CD4-positive, alpha-beta T cell treated with Interleukin-15 for 4 hours (primary cell): ENCODE measurements at places on chromosomes 5 and 9.

DNA sequence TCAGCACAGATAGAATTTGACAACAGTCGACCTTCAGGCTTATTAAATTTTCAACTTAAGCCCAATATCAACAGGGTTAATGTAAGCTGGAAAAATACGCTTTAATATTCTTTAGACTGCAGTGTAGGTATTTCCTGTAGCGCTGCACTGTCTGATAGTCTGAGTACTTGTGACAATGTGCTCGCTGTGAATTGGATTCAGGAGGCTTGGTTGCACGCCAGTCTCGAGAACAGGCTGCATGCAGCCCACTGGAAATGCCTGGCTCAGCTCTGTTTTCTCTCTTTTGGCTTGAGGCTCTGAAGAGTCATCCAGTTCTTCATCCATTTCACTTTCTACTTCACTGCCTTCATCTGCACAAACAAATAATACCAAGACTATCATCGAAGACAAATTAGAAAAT is 300.9 kb downstream of the RFX3 start:
- no peak for DNase-seq

DNA sequence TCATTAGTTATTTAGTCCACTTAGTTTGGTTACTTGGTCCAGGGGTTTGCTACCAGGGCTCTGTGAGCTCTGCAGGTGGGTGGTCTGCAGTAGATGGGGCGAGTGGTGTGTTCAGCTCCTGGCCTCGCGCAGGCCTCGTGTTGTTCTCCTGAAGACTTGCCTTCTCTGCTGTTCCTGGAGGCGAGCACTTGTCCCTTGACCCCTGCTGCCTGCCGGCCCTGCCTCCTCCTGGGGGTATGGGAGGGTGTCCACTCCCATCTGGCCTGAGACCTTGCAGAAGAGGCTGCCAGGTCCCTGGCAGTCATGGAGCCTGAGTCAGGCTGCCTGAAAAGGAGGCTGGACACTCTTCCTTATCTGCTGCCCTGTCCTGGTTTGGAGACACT is 137.0 kb downstream of the CACNA1B start:
- DNase-seq, result no peak

GRCh38 chr9:82410306-82410705 is 421.7 kb downstream of the SPATA31D1 start:
- DNase-seq, result no peak

- peak; percentile 43 for DNase-seq
These were observed 59.5 kb downstream of the PIK3R1 start for GRCh38 chr5:68274847-68275651.

- DNase-seq, result peak; percentile 38
These were observed 46.1 kb upstream of the RIC1 start for GRCh38 chr9:5582835-5583195.

- DNase-seq, result no peak
These were observed 460.5 kb downstream of the MAN2A1 start for GRCh38 chr5:110150199-110150598.

- DNase-seq, result no peak
These were observed 657.9 kb downstream of the TLR4 start for GRCh38 chr9:118362123-118362522.

DNA sequence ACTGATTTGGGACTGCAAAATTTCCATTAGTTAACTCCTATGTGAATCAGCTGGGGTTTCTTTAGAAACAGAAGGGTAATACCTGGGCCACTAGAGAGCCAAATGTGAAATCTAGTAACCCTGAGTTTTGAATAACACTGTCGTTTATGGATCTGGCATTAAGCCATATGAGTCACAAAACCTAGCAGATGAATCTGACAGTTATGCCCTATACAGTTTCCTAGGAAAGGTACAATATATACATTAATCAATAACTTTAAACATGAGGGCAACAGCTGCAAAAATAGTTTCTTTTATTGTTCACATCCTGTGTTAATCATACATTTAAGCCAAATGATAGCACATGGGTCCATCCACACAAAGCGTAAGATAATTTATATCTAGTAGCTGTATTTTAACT is 56.9 kb downstream of the PAM start:
- DNase-seq, result no peak

- no peak for DNase-seq
These were observed 86.0 kb downstream of the PRDM6 start for GRCh38 chr5:123174916-123175481.

GRCh38 chr5:31362931-31363568 is 168.8 kb downstream of the DROSHA start:
- DNase-seq, result no peak

DNA sequence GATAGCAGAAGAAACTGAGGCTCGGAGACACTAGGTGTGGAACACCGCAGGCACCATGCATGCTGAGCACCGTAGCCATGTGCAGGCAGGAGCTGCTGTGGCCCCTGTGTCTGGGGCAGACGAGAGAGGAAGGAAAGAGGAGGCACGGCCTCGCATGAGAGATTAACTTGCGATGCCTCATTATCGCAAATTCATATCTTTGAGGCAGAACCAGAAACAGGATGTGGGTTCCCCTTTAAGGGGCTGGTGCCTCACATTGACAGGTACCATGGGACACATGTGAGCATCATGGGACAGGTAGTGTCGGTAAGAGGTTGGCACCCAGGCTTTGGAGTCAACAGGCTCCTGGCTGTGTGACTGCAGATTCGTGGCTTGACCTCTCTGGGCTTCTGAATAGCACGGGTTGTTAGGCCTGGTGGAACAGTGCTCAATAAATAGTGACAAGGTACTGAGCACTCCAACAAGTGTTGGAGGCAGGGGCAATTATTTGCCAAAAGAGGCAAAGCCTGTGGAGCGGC is 40.8 kb downstream of the NAIF1 start:
- peak; percentile 90 for DNase-seq

- DNase-seq, result no peak
These were observed 57.9 kb downstream of the KIAA1958 start for GRCh38 chr9:112544477-112544876.

GRCh38 chr9:136950656-136951276 is 1.3 kb upstream of the LCN12 start:
- no peak for DNase-seq

DNA sequence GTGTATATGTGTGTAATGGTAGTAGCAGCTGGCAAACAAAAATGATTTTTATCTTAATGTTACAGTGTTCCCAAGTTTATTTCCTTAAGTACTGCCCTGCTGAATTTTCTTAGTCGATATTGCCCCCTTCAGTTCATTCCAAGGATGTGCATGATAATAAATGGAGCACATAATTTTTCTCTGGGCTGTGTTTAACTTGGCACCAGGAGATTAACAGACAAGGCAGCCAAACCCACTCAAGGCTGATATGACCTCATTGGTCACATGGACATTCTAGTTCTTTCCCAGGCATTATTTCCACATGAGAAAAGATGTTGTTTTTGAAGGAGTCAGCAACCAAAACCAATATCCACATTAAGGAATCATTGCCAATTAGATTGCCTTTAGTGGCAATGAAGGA is 61.8 kb downstream of the COX7C start:
- DNase-seq, result peak; percentile 8

DNA sequence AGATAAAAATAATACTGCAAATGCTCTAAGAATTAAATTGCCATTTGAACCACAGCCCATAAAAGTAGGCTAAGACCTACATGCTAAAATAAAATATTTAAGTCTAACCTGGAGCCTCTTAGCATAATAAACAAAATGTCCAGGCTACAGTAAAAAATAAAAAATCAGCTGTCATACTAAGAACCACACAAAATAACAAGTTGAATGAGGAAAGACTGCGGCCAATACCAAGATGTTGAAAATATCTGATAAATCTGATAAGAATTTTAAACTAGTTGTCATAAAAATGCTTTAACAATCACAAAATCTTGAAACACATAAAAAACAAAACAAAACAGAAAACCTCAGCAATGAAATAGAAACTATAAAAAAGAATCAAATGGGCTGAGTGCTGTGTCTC is 336.9 kb upstream of the MSX2 start:
- DNase-seq, result no peak

- no peak for DNase-seq
These were observed 77.1 kb downstream of the PPARGC1B start for GRCh38 chr5:149807176-149807575.

GRCh38 chr5:136066661-136067271 is 38.0 kb downstream of the TGFBI start:
- no peak for DNase-seq

- DNase-seq, result no peak
These were observed 35.1 kb upstream of the CCDC152 start for GRCh38 chr5:42721484-42721883.

DNA sequence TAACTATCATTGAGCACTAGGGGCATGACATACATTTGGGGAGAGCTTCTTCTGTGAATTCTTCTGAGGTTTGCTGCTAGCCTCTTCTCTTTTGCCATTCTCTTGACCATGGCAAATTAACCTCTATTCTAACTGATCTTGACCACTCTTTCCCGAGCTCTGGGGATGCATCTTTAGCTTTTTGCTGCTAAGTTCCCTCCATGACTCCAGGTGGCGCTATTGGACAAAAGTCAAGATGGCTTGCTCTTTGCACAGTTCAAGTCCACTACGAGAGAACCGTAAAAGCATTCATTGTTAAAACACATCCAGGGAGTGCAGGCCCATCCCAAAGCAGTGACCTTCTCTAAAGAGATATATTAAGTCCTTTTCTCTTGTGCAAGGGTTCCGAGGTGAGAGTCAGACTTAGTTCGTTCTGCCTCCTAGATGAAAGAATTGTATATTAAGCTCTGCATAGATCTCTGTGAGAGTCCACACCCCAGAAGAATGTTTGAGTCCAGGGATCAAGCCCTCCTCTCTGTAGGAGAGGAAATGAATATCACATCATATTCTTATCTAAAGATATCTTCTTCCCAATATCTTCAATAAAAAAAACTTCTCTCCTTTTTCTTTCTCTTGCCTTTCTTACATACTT is 1152.9 kb upstream of the CDH6 start:
- DNase-seq, result no peak

DNA sequence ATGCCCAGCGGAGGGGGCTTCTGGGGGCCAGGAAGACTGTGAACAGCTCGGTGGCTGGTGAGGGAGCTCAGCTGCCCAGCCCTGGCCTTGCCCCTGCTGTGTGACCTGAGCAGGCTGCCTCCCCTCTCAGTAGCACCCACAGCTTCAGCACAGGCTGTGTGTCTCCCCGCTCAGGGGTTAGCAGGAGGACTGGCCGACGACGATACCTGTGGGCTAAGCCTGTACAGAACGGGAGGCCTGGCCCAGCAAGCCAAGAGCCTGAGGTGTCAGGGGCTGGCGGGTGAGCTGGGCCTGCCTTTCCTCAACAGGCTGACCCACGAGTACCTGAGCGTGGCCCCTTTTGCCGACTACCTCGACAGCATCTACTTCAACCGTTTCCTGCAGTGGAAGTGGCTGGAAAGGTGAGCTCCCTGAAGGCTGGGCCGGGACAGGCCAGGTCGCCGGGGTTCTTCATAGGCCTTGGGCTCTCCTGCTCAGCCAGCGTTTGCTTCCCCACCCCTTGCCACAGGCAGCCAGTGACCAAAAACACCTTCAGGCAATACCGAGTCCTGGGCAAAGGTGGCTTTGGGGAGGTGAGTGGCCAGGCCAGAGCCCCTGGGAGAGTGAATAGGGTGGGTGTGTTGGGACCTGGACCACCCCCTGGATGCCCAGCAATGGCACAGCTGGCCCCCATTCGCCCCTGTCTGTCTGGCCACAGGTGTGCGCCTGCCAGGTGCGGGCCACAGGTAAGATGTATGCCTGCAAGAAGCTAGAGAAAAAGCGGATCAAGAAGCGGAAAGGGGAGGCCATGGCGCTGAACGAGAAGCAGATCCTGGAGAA is 6.6 kb downstream of the GRK6 start:
- no peak for DNase-seq

- no peak for DNase-seq
These were observed 54.1 kb downstream of the PRRC1 start for GRCh38 chr5:127571314-127572131.

GRCh38 chr9:136087741-136088480 is 7.2 kb downstream of the NACC2 start:
- no peak for DNase-seq

- DNase-seq, result no peak
These were observed 14.4 kb downstream of the FREM1 start for GRCh38 chr9:14895806-14896205.

GRCh38 chr5:127298036-127298429 is 7.4 kb downstream of the MEGF10 start:
- DNase-seq, result no peak

DNA sequence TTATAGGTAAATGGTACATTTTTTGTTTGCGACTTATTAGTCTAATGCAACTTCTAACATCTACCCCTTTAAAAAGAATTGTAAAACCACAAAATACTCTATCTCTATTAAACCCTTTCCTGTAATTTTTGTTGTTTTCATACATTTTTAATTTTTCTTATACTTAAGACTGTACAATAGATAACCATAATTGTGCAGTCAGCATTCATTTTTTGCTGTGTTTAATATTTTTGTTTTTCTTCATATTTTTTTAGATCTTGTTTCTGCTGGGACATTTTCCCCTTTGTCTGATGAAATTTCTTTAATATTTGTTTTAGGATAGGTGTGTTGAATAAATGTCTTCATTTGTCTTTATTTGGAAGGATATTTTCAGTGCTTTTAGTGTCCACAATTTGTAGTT is 19.9 kb downstream of the OR1J1 start:
- DNase-seq, result no peak

GRCh38 chr5:131252824-131253171 is 11.1 kb upstream of the CDC42SE2 start:
- peak; percentile 85 for DNase-seq

- DNase-seq, result no peak
These were observed 311.7 kb downstream of the TRIM36 start for GRCh38 chr5:114857941-114858551.

DNA sequence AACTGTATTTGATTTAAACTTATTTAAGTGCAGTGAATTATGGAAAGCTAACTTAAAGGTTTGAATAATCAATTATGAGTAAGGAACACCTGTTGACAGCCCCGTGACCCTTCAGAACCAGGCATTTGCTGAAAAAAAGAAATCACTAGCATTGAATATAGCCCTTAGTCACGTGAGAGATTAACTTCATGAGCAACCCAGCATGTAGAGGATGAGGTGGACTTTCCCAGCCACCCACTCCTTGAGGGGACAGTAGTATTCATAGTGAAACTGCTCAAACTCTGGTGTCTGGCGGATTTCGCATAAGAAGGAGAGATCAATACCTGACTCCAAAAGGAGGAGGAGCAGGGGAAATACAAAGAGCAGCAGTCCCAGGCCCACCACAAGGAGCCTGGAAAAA is 184.8 kb upstream of the RASEF start:
- no peak for DNase-seq

DNA sequence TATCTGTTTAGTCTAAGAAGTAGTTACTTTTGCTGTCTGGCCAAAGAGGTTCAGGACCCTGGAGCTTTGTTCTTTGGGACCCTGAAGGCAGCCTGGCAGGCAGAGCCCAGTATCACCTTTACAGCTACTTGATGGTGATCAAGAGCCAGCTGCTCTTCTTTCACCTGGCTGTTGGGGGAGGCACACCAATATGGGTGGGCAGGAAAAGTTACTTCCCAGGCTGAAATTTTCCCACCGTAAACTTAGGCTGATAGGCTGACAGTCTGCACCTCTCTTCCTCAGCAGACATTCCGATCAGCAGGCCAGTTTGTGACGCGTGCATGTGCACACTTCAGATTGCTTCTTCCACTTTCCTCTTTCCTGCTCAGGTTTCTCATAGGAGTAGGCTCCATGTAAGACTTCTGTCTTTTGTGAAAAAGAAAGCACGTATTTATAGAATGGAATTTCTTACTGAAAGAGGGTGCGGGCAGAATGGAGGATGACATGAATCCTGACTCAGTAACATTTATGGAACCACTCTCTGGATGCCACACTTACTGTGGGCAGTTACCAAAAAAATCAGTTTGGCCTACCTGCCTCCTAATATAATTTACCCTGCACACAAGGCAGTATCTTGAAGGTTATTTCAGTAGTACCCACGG is 223.9 kb upstream of the DMRT1 start:
- no peak for DNase-seq

GRCh38 chr5:67806654-67807438 is 408.7 kb upstream of the PIK3R1 start:
- no peak for DNase-seq
